Osteoblast (primary cell): ENCODE measurements at places on chromosomes 5 and 9. TPM values are rescaled to one million over a fixed set of nuclear protein-coding genes. Genes with fewer than 3 reads are reported as not detected.

The CEMIP2 gene
- total RNA-seq = 56.9 and 66.2 TPM in 2 replicates

DNA sequence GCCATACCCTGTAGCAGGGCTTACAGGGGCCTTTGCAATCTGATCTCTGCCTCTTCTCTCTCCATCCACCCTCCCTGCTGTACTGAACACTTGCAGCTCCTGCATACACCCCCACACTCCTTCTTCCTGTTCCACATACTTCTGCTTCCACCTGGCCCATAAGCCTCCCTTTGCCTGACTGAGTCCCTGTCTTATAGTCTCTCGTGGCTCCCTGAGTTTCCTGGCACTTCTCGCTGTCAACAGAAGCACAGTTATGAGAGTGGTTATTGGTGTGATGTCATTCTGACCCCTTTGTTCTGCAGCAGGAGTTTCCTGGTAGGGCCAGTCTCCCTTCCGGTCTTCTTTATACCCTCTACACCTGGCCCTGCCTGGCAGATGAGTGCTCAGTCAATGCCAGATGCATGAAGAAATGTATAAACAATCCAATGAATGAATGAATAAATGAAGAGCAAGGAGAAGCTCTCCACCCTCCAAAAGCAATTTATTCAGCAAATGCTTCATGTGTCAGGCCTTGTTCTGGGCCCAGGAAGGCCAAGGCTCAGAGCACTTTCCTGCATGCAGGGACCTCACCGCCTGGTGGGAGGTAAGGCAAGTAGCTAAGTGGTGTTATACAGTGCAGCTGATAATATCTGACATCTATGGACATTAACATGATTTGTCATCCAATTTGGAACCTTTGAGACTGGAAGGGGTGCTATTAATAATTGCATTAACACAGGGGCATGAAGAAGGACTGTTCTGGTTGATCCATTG, 20.5 kb upstream of the CSF1R start:
- DNase-seq = peak; percentile 31

GRCh38 chr9:125378778-125379177, 117.2 kb downstream of the GAPVD1 start:
- no peak for DNase-seq

The EFNA5 gene
- total RNA-seq = 10.0 and 12.3 TPM in 2 replicates

DNA sequence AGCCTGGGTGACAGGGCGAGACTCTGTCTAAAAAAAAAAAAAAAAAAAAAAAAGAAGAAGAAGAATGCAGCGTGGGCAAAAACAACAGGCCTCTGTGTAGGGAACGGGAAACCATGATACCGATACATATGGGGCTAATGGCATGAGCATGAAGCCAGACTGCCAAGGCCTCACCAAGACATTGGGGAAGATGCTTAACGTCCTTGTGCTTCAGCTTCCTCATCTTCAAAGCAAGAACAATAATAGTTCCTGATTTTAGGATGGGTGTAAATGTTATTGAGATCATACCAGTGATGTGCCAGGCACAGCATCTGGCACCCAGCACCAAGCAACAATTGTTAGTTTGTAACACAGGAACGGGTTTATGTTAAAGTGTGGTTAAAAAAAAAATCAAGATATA, 51.4 kb downstream of the NEURL1B start:
- DNase-seq = peak; percentile 51
